Endothelial cell (in vitro differentiated cells): ENCODE measurements at places on chromosomes 1 and 21.

DNA sequence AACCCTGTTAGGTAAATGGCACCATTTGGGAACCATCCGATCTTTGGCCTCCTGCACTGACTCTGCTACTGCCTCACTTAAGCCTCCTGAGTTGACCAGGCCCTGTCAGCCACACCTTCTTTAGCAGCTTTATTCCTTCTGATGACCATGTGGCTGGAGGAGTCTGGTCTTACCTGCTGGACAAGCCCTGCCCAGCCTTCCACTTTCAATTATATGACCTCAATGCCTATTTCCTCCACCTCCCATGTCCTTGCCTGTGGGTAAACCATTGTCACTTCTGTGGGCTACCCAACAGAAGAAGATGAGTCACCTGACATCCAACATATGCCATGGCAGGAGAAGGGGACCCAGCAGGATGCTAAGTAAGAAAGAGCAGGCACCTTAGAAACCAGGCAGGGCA, 393.8 kb downstream of the NTNG1 start:
- no peak for DNase-seq

DNA sequence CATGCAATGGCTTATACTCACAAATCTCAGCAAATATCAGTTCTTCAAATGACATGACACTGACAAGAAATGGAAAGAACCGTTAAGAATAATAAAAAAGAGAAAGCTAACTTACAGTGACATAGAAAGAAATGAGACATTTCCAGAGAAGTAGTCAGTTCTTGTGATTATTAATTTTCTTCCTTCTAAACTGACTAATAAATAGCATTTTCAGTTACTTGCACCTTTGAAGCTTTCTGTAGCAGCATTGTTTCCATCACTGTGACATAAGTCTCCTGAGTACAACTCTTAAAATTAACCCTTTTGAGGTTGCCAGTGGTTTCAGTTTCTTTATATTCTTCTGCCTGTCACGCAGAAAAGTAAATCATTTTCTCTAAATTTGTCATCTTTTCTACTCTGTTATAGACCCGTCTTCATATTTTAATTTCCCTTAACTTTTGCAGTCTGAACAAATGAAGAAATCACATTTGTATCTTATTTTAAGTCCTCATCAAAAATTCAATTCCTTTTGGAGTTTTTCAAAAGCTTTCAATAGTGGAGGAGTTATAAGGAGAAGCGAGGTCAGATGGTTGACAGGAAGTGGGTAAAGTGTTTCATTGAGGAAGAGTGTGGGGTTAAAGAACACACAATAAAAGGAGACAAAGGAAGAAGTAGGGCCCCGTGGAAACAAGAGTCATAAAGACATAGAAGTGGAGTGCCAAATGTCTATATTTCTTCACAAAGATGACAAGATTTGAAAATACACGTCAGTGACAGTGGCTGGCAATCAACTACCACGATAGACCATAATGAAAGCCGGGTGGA, 57.9 kb upstream of the S1PR1 start:
- no peak for DNase-seq

GRCh38 chr1:63679076-63679475, 85.9 kb downstream of the PGM1 start:
- DNase-seq = no peak

DNA sequence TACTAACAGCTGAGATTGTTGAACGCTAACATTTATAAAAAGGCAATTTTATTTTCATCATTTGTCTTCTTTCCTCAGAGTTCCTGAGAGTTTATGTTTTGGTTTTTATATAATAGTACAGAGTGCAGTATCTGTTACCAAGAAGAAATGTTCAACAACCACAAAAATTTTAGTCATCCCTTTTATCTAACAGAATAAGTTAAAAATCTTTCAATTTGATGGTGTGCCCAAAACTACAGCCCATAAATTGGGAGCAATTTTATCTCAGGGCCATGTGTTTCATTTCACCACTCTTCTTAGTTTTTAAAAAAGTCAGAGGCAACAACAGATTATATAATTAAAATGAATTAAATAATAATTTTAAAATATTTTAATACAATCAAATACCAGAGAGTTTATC, 37.1 kb downstream of the NEXN start:
- DNase-seq = no peak

DNA sequence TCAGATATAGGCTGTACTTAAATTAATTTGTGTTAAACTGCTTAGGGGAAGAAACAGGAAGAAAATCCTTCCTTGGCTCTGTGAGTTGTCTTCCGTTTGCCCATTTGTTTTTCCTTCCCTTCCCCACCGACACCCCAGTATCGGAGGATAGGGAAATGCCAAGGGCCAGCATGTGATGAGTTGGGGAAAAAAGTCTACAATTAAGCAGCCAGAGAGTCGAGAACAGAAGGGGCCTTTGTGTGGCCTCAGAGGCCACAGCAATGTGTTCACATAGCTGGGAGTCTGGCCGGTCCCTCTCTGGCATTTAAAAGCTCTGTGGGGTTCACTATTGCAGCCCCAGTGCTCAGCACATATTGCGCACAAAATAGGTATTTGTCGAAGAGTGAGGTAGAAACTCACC, 489.3 kb downstream of the MATN1 start:
- no peak for DNase-seq

DNA sequence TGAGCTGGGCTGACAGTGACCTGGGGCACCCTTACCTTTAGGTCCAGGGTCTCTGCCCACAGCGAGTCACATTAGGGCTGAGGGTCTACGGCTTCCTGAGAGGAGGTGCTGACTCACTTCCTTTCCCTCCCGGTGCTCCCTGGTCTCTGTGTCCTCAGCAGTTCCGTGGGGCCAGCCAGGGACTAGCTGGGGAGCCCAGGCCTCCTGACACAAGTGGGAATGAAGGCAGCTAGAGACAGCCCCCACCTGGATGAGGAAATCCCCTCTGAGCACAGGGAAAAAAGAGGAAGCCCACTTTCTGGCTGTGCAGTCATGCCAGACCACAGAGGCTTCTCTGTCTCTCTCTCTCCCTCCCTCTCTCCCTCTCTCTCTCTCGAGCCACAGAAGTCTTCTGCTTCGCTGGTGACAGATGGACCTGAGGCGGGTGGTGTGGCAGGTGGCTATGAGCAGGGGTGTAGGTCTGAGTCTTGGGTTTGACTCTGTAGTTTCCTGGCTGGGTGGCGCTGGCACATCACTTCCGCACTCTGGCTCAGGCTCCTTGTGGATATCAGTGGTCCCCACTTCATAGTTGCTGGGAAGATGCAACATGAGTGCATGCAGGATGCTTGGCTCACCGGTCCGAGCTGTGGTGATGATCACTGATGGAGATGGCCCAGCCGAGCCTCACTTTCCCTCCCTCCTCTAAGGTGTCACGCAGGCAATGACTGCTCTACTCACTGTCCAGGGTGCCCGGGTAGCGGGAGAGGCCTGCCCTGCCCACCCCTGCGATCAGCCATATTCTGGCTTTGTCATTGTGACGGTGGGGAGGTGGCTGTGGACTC, 3.5 kb downstream of the SLC66A1 start:
- DNase-seq = no peak

GRCh38 chr1:117032681-117033539, 27.2 kb upstream of the TTF2 start:
- no peak for DNase-seq

DNA sequence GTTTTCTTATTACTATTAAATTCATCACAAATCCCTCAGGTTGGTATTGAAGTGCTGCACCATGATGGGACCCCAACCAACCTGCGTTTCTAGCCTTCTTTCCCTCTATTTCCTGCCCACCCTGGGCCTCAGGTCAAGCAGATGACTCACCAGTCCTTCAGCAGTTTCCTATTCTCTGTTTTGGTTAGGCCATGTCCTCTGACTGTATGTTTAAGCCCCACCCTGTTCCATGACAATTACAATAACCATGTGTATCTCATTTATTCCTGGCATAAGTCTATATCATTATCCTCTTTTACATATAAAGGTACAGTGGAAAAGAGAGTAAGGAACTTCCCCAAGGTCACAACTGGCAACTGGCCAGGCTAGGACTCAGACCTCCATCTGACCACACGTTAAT, 5.3 kb upstream of the FAM78B start:
- DNase-seq = no peak

DNA sequence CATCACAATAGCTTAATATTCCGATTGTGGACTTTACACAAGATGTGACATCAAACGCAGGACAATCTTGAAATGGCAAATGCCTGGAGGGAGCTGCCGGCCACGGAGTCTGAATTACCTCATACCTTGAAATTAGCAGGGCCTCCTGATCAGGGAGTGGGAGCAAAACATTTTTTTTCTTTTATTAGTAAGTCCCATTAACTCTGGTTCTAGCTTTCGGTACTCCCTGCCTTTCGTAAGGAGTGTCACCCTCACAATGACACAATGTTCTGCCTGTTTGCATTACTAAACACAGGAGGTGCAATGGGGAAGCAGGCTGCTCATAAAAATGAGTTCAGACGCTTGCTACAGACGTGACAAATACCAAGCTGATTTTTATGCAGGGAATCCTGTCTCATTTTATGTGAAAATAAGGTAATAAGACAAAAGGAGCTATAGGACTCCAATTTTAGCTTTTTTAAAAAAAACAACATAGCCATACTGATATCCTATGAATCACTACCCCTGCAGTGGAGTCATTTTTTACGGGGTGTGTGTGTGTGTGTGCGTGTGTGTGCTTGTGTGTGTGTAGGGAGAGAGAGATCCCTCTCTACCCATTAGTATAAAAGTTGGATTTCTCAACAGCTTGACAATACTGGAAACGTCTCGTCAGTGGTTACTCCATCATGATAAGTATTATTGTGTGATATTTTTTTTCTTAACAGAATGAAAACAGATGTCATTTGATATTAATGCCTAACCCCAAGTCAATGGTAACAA, 205.1 kb upstream of the RUNX1 start:
- DNase-seq = no peak

DNA sequence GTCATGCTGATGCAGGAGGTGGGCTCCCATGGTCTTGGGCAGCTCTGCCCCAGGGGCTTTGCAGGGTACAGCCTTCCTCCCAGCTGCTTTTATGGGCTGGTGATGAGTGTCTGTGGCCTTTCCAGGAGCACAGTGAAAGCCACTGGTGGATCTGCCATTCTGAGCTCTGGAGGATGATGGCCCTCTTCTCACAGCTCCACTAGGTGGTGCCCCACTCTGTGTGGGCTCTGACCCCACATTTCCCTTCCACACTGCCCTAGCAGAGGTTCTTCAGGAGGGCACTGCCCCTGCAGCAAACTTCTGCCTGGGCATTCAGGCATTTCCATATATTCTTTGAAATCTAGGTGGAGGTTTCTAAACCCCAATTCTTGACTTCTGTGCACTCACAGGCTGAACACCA, 1188.6 kb downstream of the MRPL39 start:
- DNase-seq = no peak

DNA sequence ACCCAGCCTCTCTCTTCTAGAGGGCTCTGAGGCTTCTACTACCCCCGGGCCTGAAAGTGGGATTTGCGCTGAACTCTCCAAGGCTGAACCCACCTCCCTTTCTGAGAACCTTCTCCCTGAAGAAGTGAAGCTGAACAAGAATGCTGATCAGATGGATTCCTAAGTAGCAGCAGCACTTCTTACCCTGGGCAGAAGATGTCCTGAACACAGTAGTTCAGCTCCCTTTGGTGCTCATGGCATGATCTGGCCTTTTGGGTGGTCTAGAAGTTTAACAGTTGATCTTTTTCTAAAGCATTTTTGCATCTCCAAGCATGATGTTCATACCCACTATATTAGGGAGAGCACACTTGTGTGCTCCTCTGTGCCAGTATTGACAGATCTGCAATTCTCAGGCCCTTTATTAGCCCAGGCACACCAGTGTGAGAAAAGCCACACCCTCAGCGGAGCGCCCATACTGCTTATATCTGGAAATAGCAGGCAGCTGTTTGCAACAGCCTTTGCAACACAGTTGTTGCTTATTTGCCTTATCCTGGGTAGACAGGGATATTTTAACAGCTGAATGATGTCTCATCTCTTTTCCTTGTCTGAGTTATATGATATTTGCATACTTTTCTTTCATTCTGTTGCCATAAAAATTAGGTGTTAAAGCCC, 34.2 kb downstream of the CNN3 start:
- no peak for DNase-seq

- DNase-seq = no peak
Measured at GRCh38 chr1:57281324-57281723, 142.5 kb downstream of the DAB1 start.

DNA sequence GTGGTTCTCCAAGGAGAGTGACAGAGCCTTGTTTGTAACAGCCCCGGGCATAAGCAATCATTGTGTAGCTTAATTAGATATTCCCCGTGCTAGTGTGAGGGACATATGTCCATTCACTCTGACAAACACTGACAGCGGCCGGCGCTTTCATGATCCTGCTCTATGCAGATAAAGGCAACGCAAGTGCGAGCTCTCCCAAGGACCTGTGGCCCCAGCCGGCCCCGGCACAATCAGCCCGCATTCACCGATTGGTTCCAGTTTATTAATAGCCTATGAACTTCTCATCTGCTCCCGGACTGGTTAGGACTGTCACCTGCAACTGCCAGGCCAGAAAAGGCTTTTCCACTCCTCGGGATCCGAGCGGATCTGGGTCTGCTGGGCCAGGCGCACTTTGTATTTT, 18.0 kb upstream of the OLIG1 start:
- DNase-seq = no peak

- no peak for DNase-seq
Measured at GRCh38 chr1:9449110-9449627, 90.1 kb upstream of the SLC25A33 start.

DNA sequence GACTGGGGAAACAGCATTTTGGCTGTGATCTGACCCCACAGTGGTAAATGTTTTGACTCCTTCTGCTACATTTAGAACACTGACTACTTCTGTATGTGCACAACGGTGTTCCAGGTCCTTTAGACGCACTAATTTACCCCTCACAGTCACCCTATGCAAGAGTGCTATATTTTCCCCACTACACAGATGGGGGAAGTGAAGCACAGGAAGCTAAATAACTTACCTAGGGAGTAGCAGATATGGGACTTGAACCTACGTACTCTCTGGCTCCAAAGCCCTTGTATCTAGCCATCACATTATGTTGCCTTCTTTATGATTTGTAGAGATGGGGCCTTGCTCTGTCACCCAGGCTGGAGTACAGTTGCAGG, 49.3 kb downstream of the GADD45A start:
- no peak for DNase-seq

DNA sequence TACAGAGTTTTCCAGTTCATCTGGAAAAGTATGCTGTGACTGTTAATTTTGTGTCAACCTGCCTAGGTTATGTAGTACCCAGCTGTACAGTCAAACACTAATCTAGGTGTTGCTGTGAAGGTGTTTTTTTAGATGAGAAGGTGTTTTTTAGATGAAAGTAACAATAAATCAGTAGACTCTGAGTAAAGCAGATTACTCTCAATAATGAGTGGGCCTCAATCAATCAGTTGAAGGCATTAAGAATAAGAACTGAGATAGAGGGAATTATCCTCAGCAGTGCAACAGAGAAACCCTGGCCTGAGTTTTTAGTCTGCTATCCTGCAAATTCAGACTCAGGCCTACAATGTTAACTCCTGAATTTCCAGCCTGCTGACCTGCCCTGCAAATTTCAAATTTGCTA, 33.5 kb downstream of the SCAF4 start:
- no peak for DNase-seq
